Suprapubic skin (tissue), 4 donors: ENCODE measurements at places on chromosomes 16 and 17. TPM values are rescaled to one million over a fixed set of nuclear protein-coding genes. Genes with fewer than 3 reads are reported as not detected.

Gene GPR179
- total RNA-seq: 0.17 TPM

Gene FBXL20
- total RNA-seq: 40.7 TPM

Gene SIRT7
- 40.8 TPM for total RNA-seq

Gene GFOD2
- total RNA-seq: 26.5 TPM

- no peaks in the 10 kb centered on the region for H3K27me3 ChIP-seq
- no peak overlapping the region for H3K4me3 ChIP-seq
- no peak overlapping the region for H3K27ac ChIP-seq
- DNase-seq: no peak
- H3K4me1 ChIP-seq: no peaks in the 10 kb centered on the region
These were observed 11.6 kb upstream of the STRADA start for GRCh38 chr17:63753215-63753614.

DNA sequence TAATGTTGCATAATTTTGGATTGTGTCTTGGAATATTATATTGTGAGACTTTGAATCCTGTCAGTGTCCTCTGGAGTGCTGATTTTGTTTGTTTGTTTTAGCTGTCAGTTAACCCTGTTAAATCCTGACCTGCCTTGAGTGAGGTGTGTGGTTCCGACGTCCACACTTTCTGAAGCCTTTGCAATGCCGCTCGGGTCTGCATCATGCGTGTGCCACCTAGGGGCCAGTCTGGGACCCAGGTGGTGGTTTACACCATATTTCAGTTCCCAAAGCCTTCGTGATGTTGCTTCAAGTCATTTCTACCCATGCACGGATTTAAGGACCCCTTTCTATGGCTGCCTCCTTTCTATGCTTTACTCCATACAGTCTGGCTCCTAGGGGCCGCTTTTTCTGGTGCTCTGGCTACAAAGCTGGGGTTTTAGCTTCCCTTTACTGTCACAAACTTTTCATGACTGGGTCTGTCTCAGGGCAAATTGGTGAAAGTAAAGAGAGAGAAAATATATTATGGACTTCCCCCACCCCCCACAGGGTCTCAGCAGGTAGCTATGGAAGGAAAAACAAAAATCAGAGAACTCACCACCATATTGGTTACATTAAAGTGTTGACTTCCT is 11.4 kb upstream of the OR4D1 start:
- H3K27ac ChIP-seq: no peak overlapping the region
- no peak overlapping the region for H3K4me3 ChIP-seq
- H3K27me3 ChIP-seq: peaks cover 26% of the 10 kb centered on the region
- H3K36me3 ChIP-seq: no peaks in the 10 kb centered on the region

GRCh38 chr16:3444032-3444388 is 530 bp downstream of the NAA60 start:
- H3K4me1 ChIP-seq: peaks cover 9% of the 10 kb centered on the region
- H3K27ac ChIP-seq: peak overlapping the region; percentile 56
- no peaks in the 10 kb centered on the region for H3K27me3 ChIP-seq
- H3K4me3 ChIP-seq: peak overlapping the region; percentile 57
- DNase-seq: no peak

Gene C1QTNF1
- total RNA-seq: 15.7 TPM

Gene ELMO3
- total RNA-seq: 48.0 TPM

DNA sequence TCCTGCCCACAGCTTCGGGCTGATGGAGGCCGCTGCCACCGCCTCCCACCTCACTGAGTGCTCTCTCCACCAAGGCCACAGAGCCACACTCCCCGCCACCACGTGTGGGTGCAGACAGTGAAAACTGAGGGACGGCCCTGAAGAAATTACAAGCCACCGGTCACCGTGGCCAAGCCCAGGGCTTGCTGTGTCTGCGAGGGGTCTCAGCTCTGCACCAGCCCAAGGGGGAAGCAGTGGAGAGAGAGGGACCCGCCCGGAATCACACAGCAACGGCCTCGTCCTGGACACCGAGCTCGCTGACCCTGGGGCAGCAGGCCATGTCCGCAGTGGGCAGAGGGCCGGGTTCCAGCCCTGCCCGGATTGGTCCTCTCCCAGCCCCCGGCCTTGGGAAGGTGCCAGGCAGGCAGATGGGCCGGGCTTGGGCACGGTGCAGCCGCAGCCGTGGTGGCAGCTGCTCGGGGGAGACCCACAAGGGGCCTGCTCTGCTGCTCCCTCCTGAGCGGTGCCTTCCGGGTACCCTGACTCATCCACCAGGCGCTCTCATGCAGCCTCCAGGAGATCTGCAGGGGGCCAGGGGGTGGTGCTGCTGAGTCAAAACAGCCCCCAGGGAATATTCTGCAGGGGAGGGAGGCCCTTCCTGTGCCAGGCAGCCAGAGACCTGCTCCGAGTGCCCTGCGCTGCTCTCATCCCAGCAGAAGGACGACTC is 52.0 kb downstream of the CBFA2T3 start:
- H3K4me3 ChIP-seq: no peak overlapping the region
- peaks cover 62% of the 10 kb centered on the region for H3K4me1 ChIP-seq
- DNase-seq: no peak
- no peaks in the 10 kb centered on the region for H3K36me3 ChIP-seq
- H3K27me3 ChIP-seq: peaks cover 16% of the 10 kb centered on the region
